ENCODE measurements at places on chromosomes 6 and 20. TPM values are rescaled to one million over a fixed set of nuclear protein-coding genes. Genes with fewer than 3 reads are reported as not detected.

Gene PAK5
- 1.2 TPM for total RNA-seq

DNA sequence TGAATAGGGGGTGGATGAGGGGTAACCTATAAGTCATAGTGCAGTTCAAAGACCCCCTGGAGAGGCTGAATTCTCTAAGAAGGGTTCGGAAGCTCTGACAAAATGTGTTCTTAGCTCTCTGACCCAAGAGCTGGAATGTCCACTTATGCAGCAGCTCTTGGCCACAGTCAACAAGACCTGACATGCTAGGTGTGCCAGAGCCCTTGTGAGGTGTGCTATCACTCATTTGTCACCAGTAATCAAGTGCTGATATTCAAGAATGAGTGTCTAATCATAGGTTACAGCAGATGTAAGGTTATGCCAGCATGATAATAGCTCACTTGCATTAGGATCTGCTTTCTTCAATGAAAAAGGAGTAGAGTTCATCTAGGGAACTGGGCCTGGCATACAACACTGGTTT, 28.1 kb downstream of the TOMM6 start:
- DNase-seq = no peak
- H3K4me1 ChIP-seq = no peaks in the 10 kb centered on the region
- H3K36me3 ChIP-seq = no peaks in the 10 kb centered on the region
- no peaks in the 10 kb centered on the region for H3K27me3 ChIP-seq
- no peak overlapping the region for H3K27ac ChIP-seq

Gene RIPOR2
- 0.51 TPM for total RNA-seq

GRCh38 chr6:154754152-154754551, 20.9 kb downstream of the SCAF8 start:
- no peak for DNase-seq
- H3K27ac ChIP-seq = no peak overlapping the region
- no peaks in the 10 kb centered on the region for H3K36me3 ChIP-seq
- peaks cover 15% of the 10 kb centered on the region for H3K4me1 ChIP-seq

Gene WFDC10B
- not detected for total RNA-seq

Gene FILIP1
- total RNA-seq = 1.6 TPM

DNA sequence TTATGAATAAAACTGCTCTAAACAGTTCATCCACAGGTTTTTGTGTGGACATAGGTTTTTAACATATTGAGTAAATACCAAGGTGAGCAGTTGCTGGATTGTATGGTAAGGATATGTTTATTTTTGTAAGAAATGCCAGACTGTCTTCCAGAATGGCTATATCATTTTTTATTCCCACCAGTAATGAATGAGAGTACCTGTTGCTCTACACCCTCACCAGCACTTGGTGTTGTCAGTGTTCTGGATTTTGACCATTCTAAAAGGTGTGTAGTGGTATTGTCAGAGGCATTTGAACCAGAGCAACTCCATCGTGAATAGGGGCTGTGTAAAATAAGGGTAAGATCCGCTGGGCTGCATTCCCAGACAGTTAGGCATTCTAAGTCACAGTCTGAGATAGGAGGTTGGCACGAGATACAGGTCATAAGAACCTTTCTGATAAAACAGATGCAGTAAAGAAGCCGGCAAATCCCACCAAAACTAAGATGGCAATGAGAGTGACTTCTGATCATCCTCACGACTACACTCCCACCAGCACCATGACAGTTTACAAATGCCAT, 12.9 kb upstream of the NT5E start:
- no peaks in the 10 kb centered on the region for H3K4me1 ChIP-seq
- H3K27me3 ChIP-seq = no peaks in the 10 kb centered on the region
- H3K4me3 ChIP-seq = no peak overlapping the region
- DNase-seq = no peak

DNA sequence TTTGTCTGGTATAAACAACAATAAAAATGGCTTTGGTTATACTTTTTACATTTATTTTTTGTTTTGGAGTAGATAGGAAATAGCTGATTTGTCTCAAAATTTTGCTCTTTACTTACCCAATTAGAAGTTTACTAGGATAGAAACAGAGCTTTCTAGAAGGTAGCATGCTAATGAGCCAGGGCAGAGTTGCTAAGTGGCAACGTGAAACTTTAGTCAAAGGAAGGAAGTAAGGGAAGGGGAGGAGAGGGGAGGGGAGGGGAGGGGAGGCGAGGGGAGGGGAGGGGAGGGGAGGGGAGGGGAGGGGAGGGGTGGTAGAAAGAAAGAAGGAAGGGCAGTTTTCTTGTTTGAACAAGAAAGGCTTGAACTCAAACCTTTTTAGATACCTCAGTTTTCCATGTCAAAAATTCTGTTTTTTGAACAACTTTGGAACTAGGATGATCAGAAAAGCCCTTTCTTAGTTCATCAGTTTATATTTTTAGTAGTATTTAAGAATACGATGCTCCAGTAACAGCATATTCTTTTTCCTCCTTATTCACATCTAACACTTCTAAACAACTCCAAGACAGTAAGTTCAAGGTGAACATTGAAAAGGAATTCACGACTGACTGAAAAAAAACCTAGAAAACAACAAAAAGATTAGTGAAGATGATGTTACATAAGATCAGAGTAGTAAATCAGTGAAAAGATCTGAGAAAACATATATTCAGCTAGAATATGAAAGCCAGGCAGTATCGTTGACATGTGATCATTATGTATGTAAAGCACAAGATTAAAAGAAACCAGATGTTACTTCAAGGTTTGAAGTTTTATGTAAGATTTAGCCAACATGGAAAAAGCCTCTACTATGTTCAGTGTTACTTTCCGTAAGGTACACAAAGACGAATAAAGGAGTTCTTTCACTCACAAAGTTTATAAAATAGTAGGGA, 263.4 kb downstream of the ARHGAP18 start:
- no peaks in the 10 kb centered on the region for H3K27me3 ChIP-seq
- DNase-seq = no peak
- H3K36me3 ChIP-seq = no peaks in the 10 kb centered on the region
- no peak overlapping the region for H3K4me3 ChIP-seq
- H3K4me1 ChIP-seq = no peaks in the 10 kb centered on the region

DNA sequence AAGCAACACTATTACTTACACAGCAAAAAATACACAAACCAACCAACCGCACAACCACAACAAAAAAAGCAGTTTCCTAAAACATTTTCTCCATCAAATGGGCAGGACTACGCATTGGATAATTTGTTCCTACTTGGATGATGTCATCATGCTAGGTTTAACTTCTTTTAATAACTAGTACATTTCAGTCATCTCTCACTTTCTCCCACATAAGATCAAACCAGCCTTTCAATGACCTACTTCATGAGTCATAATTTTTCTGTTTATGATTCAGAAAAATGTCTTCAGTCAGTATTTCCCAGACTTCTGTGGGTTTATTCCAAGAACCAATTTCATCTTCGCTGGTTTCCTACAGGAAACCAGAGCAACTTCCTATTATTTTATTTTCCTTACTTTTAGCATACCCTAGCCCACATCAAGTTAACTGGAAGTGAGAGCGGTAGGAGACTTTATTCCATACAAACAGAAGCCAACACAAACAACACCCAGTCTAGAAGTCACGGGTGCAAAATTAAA, 134.2 kb downstream of the GMDS start:
- no peaks in the 10 kb centered on the region for H3K27me3 ChIP-seq
- no peak overlapping the region for H3K27ac ChIP-seq
- no peak for DNase-seq

GRCh38 chr20:46558511-46558959, 8.1 kb upstream of the OCSTAMP start:
- H3K4me3 ChIP-seq = no peak overlapping the region
- H3K27ac ChIP-seq = no peak overlapping the region
- no peak for DNase-seq
- H3K27me3 ChIP-seq = no peaks in the 10 kb centered on the region
- H3K4me1 ChIP-seq = no peaks in the 10 kb centered on the region

- no peak for DNase-seq
- no peaks in the 10 kb centered on the region for H3K36me3 ChIP-seq
- no peak overlapping the region for H3K4me3 ChIP-seq
- no peak overlapping the region for H3K27ac ChIP-seq
- no peaks in the 10 kb centered on the region for H3K27me3 ChIP-seq
- H3K4me1 ChIP-seq = no peaks in the 10 kb centered on the region
Measured at GRCh38 chr6:76073281-76073680, 819 bp upstream of the IMPG1 start.

Gene RUNX2
- 0.55 TPM for total RNA-seq

Gene PLN
- total RNA-seq = 0.75 TPM

Gene EPHA7
- 0.09 TPM for total RNA-seq

DNA sequence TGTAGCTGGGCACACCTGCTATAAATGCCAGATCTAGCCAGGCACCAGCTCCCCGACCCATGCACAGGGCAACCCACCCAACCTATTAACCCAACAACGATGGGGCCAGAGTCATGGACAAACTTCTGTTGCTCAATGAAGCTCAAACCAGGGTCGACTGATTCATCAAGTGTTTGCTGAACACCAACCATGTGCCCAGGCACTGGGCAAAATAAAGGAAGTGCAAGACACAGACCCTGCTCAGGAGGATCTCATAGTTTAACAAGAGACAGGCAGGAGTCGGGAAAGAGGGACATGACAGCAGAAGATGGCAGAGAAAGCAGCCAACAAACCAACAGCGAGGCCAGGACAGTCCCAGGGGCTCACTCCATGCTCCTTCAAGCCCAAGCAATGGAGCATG, 18.8 kb downstream of the KCNK5 start:
- DNase-seq = no peak
- H3K27ac ChIP-seq = peak overlapping the region; percentile 76
- H3K36me3 ChIP-seq = no peaks in the 10 kb centered on the region
- no peaks in the 10 kb centered on the region for H3K27me3 ChIP-seq

Gene SLC17A3
- not detected for total RNA-seq

Gene TREM2
- 7.1 TPM for total RNA-seq

GRCh38 chr6:1597121-1597744, 12.5 kb upstream of the FOXC1 start:
- no peaks in the 10 kb centered on the region for H3K36me3 ChIP-seq
- H3K4me1 ChIP-seq = no peaks in the 10 kb centered on the region
- H3K4me3 ChIP-seq = no peak overlapping the region
- H3K27ac ChIP-seq = no peak overlapping the region

Gene SMLR1
- 0.12 TPM for total RNA-seq

Gene BLTP3A
- total RNA-seq = 7.4 TPM

GRCh38 chr20:53142225-53143127, 170.3 kb downstream of the TSHZ2 start:
- no peak for DNase-seq
- no peaks in the 10 kb centered on the region for H3K4me1 ChIP-seq
- H3K36me3 ChIP-seq = no peaks in the 10 kb centered on the region
- no peaks in the 10 kb centered on the region for H3K27me3 ChIP-seq
- H3K4me3 ChIP-seq = no peak overlapping the region
- H3K27ac ChIP-seq = no peak overlapping the region

Gene ERVFRD-1
- 0.09 TPM for total RNA-seq

Gene CLVS2
- total RNA-seq = not detected

DNA sequence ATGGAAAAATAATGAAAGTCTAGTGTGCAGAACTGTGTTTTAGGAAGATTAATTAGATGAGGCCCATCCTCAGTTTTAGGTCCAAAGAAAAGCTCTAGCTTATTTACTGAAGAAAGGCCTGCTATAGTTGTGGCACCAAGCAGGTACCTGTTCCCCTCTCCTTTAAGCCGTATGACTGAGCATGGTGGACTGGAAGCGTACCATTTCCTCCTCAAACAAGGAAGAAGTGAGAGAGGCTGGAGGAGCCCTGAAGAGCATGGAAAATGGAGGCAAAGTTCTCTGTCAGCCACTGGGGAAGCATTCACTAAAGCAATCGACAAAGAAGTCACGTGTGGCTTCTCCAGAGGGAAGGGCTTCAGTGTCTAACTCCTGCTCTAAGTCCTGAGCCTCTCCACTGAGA, 100.2 kb downstream of the MAN1A1 start:
- H3K4me3 ChIP-seq = no peak overlapping the region
- no peaks in the 10 kb centered on the region for H3K27me3 ChIP-seq
- no peaks in the 10 kb centered on the region for H3K36me3 ChIP-seq
- no peak overlapping the region for H3K27ac ChIP-seq
- DNase-seq = no peak

GRCh38 chr6:140398076-140398475, 1023.6 kb upstream of the CITED2 start:
- H3K27ac ChIP-seq = no peak overlapping the region
- H3K4me3 ChIP-seq = no peak overlapping the region
- no peaks in the 10 kb centered on the region for H3K36me3 ChIP-seq
- H3K4me1 ChIP-seq = no peaks in the 10 kb centered on the region
- no peaks in the 10 kb centered on the region for H3K27me3 ChIP-seq

Gene ULBP1
- not detected for total RNA-seq
